ENCODE measurements at places on chromosomes 3 and 15.

GRCh38 chr15:75455982-75456531 lies 4.6 kb upstream of the SIN3A start:
- peak; percentile 66 for DNase-seq

DNA sequence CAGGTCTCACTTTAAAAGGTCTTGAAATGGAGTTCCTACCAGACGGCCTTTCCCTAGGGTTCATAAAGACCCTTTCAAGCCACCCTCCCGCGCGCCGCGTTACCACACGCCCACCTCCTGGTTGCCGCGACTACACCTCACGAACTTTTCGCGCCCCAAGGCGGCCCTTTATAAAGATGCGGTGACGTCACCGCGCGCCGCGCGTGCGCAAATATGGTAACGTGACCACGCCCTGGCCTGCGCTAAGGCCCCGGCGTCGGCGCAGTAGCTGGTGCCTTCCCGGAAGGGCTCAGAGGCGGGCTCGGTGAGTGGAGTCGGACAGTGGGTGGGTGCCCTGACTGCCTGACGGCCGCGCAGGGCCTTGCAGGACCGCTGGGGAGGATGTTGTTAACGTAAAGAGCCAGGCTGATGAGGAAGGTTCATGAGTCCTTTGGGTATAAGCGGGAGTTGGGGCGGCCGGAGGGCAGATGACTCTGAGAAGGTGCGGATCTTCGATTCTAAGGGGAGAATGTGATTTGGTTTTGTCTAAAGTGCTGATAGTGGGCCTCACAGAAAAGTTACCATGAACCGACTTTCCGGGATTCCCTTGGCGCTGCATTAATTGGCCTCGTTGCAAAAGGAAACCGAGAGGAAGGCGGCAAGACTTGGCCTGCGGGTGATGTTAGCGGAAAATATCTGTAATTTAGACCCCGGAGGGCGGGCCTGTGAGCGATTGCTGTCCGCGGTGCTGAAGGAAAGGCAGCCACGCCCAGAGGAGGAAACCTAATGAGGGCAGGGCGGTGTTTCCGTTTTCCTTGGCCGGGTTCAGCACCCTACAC lies 54.4 kb downstream of the FEZF2 start:
- DNase-seq, result peak; percentile 80

GRCh38 chr3:142849148-142849547 lies 39.7 kb downstream of the PCOLCE2 start:
- DNase-seq, result no peak

GRCh38 chr15:101463270-101463669 lies 26.2 kb downstream of the PCSK6 start:
- DNase-seq, result no peak

DNA sequence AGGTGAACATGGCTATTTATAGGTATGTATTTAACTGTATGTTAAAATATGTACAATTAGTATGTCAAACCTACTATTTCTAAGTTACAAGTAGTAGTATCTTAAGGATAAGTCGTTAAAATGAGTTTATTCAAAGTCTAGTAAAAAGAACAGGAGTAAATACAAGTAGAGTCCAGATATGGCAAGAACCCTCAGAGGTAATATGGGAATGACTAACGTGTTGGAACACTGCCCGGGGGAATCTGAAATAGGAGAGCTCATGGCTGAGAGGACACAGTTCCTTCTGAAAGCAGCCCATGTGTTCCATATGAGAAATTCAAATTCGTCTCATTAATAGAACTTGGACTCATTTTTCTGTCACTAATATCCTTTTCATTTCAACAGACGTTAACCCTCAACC lies 158.8 kb downstream of the CLSTN2 start:
- DNase-seq, result no peak

DNA sequence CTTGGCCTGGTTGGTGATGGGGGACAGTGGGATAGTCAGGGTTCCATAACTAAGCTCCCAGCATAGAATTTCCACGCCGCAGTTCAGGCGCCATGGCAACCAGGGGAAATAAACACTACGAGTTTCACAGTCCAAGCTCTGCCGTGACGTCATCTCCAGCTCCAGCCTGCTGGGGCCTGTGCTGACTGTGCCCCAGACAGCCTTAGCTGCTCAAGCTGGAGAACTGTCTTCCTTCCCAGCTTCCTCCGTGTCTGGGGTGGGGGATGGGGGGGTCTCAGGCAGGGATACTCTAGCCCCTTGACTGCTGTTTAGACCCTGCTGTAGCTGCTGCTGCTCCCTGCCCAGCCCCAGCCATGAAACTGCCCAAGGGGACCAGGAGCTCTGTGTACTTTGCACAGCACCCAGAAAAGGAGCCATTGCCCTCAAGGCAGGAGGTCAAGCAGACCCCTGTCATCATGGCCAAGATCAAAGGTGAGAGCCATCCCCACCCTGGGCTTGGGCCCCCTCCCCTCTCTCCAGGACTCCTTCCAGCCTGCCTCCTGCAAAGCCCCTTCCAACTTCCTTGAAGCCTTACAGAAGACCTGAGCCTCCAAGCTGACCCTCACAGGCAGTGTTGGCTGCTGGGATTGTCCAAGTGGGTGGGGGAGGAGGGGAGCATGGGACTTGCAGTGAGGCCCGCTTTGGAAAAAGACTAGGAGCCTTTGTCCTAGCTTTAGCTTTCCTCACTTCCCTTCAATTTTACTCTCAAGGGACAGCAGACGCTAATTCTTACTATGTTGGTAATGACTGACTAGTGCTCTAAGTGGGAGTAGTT lies 11.4 kb upstream of the CSPG4 start:
- DNase-seq, result peak; percentile 64

GRCh38 chr3:39094851-39095677 lies 12.4 kb downstream of the GORASP1 start:
- DNase-seq, result no peak

GRCh38 chr15:80562846-80563245 lies 132.3 kb upstream of the ABHD17C start:
- DNase-seq, result no peak

- no peak for DNase-seq
Observed at GRCh38 chr3:58627941-58628340, 38.6 kb downstream of the FAM3D start.

DNA sequence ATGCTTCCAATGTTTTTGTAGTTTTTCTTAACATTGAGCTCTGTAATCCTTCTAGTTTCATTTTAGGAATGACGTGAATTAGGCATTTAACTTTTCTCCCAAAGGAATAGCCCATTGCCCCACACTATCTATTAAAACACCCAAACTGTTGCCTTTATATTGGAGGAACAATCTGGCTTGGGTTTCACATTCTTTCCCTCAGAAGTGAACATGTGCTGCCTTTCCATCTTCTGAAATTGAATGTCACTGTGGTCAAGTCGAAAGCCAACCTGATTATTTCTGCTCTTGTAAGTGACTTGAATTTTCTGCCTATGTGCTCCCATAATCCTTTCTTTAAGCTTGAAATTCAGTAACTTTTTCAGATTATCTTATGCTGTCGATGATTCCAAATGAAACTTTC lies 214.5 kb downstream of the SLC9A9 start:
- no peak for DNase-seq

- no peak for DNase-seq
Observed at GRCh38 chr3:136661282-136661681, 90.9 kb downstream of the STAG1 start.

DNA sequence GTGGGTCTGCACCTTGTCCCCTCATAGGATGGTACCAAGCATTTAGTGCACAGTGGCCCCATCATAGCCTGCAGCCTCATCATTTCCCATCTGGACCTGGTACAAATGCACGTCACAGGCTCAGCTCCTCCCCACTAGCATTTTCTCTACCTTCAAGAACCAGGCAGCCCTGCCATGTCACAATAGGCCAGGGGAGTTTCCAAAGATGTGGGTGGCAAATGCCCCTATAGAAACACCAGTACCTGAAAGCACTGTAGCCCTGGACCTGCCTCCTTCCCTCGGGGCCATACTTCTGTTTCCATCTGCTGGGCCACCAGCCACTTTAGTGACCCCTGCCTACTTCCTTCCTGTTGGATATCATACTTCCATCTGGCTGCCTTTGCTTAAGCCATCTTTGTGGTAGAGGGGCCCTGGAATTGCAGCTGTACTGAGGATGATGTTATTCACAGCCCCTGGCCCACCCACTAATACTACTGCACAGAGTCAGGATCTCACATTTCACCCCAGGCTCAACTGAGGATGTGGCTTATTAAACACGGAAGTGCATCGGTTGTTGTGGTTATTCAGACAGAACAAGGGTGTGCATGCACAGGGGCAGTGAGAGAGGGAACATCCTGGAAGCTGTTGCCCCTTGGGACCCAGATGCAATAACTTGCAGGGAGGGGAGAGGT lies 3.8 kb downstream of the TCTA start:
- DNase-seq, result peak; percentile 68

DNA sequence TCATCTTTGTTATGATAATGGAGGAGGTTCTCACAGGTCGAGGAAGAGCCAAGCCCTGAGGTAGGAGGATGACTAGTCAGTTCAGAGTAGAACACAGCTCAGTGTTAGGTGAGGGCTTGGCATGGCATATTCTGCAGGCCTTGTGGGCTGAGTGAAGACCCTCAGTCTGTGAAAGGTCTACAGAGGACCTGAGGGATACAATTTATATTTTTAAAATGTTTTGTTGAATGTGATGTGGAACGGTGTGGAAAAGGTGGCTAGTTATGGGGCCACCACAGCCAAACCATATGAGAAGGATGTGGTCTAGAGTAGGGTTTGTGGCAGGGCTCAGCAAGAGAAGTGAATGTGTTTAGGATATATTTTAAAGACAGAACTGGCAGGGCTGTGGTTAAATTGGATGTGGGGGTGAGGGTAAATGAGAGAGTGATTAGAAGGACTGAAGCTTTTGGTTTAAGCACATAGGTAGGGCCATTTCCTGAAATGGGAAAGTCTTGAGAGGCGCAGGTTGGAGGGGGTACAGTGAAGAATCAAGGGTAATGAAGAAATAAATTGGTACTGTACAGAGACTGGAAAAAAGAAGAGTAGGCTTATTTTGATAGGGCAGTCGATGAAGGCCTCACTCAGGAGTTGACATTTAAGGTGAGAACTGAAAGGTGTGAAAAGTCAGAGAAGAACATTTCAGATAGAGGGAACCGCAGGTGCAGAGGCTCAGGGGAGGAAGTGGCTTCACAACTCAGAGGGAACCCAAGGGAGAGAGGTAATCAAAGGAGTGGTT lies 60.5 kb downstream of the SPTSSB start:
- peak; percentile 64 for DNase-seq

DNA sequence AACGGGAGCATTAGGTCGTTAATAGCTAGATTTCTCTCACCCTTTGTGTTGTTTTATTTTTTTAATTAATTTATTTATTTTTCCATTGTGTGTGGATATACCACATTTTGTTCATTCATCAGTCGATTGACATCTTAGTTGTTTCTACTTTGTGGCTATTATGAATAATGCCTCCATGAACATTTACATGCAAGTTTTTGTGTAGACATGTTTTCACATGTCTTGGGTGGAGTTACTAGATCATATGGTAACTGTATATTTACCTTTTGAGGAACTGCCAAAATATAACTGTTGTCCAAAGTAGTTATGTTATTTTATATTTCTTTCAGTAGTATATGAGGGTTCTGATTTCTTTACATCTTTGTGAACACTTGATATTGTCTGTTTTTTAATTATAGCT lies 18.8 kb downstream of the ZWILCH start:
- no peak for DNase-seq

DNA sequence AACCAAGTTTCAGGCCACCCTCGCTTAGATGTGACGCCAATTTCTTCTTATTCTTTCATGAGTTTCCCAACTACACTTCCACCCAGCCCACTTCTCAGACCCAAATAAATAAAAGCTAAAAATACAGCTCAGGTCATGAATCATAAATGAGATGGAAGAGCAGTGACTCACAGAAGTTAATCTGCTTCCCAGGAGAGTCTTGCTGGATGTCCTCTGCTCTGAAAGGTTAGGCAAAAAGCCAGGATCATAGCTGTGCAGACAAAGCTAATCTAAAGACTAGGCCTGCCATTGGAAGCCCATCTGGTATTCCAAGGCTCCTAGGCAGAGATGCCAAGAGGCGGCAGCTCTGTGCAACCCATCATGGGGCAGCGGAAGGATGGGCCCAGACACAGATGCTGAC lies 24.1 kb downstream of the SHC4 start:
- no peak for DNase-seq

DNA sequence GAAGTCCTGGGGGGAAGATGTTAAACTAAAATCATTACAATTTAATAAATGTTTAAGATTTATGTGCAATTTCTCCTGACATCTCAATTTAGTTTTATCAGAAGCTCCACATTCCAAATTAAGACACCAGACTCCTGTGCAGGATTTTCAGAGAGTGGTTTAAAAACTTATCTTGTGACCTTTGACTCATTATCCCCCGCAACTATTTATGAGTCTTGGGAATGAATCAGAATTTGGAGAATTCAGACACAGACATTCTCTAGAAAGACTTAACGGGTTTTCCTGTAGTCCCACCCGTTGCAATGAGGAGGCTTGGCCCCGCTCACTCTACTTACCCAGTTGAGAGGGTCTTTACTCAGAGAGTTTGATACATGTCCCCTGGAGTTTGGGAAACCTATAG lies 7.1 kb downstream of the OR5K2 start:
- DNase-seq, result no peak

- DNase-seq, result peak; percentile 53
Observed at GRCh38 chr3:85576091-85576690, 617.4 kb downstream of the CADM2 start.

GRCh38 chr3:29070959-29071634 lies 209.8 kb upstream of the RBMS3 start:
- DNase-seq, result no peak

GRCh38 chr15:66224946-66225345 lies 28.6 kb downstream of the MEGF11 start:
- no peak for DNase-seq

DNA sequence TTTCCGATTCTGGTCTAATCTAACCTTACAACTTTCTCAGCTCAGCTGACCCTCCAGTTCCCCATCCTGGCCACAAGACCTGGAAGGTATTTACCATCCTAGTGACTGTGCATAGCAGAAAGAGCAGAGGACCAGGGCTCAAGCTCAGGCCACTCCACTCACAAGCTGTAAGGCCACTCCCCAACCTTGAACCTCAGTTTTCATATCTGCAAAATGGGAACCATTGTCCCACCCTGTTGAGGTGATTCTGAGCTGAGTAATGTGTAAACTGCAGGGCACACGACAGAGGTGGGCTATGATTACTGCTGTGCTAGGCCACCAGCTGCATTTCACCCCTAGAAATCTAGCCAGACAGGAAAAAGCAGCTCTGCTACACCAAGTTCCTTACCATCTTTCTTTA lies 21.7 kb downstream of the TMEM40 start:
- DNase-seq, result no peak

DNA sequence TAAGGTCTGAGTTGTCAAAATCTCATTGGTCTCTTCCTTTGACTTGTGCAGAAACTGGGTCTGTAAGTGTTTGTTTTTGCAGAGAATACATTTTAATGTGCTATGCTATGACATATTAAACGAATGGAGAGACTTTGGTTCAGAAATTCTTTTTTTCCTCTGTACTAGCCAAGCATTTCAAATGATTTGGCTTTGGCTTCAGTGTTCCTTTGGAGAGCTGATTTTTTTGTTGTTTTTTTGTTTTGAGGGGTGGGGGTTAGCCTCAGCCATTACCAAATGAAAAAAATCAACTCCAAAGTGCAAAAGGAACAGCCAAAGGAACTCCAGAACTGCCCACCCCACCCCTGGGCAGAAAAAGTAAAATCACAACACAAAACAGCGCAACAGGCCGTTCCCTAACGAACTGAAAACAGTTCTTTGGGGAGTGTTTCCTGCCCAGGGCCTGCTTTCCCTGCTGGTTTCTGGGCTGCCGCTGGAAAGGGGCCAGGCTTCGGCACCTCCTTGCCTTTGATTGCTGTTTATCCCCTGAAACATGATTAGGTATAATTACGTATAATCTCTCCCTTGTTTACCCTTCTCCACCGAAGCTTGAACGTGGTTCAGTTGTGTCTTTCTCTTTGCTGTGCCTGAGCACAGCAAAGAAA lies 57.6 kb upstream of the NEO1 start:
- DNase-seq, result no peak
